Left cardiac atrium (tissue), 4 donors: ENCODE measurements at places on chromosomes 1 and 21. TPM values are rescaled to one million over a fixed set of nuclear protein-coding genes. Genes with fewer than 3 reads are reported as not detected.

Gene COL24A1
- 1.4 TPM for total RNA-seq

Gene INAVA
- total RNA-seq = 0.29 TPM

Gene DNAJC6
- total RNA-seq = 15.4 TPM

Gene MMEL1
- total RNA-seq = 0.68 TPM

Gene MTARC1
- total RNA-seq = 33.3 TPM

Gene C1orf232
- not detected for total RNA-seq

Gene CFHR5
- total RNA-seq = not detected

Gene ZMYM4
- 41.6 TPM for total RNA-seq

Gene SLC25A34
- 5.4 TPM for total RNA-seq

Gene KISS1
- total RNA-seq = not detected

Gene NID1
- 70.6 TPM for total RNA-seq

Gene GPR153
- 10.5 TPM for total RNA-seq

Gene CYP4A22
- total RNA-seq = not detected

Gene TAL1
- total RNA-seq = 4.0 TPM

Gene UBE2G2
- 62.0 TPM for total RNA-seq

Gene DCST2
- not detected for total RNA-seq

Gene EVA1B
- total RNA-seq = 15.6 TPM

Gene PRMT6
- 6.1 TPM for total RNA-seq

Gene ADGRL2
- 57.4 TPM for total RNA-seq

Gene CD1E
- total RNA-seq = not detected

Gene S100A2
- total RNA-seq = 0.84 TPM

Gene CFAP298
- total RNA-seq = 18.5 TPM

Gene CRYAA
- not detected for total RNA-seq

Gene TBX19
- 0.84 TPM for total RNA-seq

Gene ZNF691
- 8.8 TPM for total RNA-seq

Gene CD53
- 37.8 TPM for total RNA-seq

Gene OR2T29
- not detected for total RNA-seq

Gene ADAMTS1
- total RNA-seq = 139 TPM

Gene IL23R
- total RNA-seq = not detected

Gene EFNA4
- total RNA-seq = 2.7 TPM

Gene BRDT
- not detected for total RNA-seq

Gene CGN
- 2.7 TPM for total RNA-seq

Gene OR2G6
- 0.03 TPM for total RNA-seq

Gene MFSD2A
- 3.7 TPM for total RNA-seq

Gene S100A9
- total RNA-seq = 529 TPM

Gene ZBTB18
- 21.4 TPM for total RNA-seq

Gene HIPK1
- total RNA-seq = 72.0 TPM

Gene FASLG
- total RNA-seq = not detected

Gene IFNLR1
- 5.9 TPM for total RNA-seq

Gene SELP
- 12.4 TPM for total RNA-seq

Gene TCEA3
- 38.3 TPM for total RNA-seq

Gene RGS13
- total RNA-seq = 0.32 TPM

Gene CFHR1
- 0.21 TPM for total RNA-seq

Gene DRAXIN
- 0.06 TPM for total RNA-seq

Gene PIGP
- 32.1 TPM for total RNA-seq

Gene KLHDC7A
- total RNA-seq = 0.29 TPM

Gene TDRD10
- 3.6 TPM for total RNA-seq

Gene RGS2
- 33.1 TPM for total RNA-seq

Gene CFHR3
- total RNA-seq = not detected

Gene GJA8
- not detected for total RNA-seq

Gene FCRL3
- 0.24 TPM for total RNA-seq

Gene ICOSLG
- 6.4 TPM for total RNA-seq

Gene MPL
- total RNA-seq = 0.65 TPM

Gene REN
- total RNA-seq = not detected

Gene GALE
- total RNA-seq = 16.0 TPM

Gene JAM2
- total RNA-seq = 35.9 TPM
